ENCODE measurements at places on chromosomes 2 and 18. TPM values are rescaled to one million over a fixed set of nuclear protein-coding genes. Genes with fewer than 3 reads are reported as not detected.

The LYG2 gene
- not detected for total RNA-seq

The SLC30A3 gene
- total RNA-seq = not detected

The CXCR1 gene
- 0.31 TPM for total RNA-seq

The SLC19A3 gene
- total RNA-seq = 5.3 TPM

The LRP1B gene
- total RNA-seq = 4.6 TPM

The CKAP2L gene
- total RNA-seq = 35.3 TPM

The MOB4 gene
- 53.4 TPM for total RNA-seq

The CERS6 gene
- total RNA-seq = 49.6 TPM

The L3MBTL4 gene
- 6.5 TPM for total RNA-seq

The WDR33 gene
- 54.8 TPM for total RNA-seq

The KRTCAP3 gene
- total RNA-seq = 6.2 TPM

The POTEI gene
- total RNA-seq = 0.21 TPM

The PCARE gene
- 3.3 TPM for total RNA-seq

The ALPG gene
- total RNA-seq = not detected

The KCNE4 gene
- 6.7 TPM for total RNA-seq

The CDH20 gene
- 1.1 TPM for total RNA-seq

The NEU2 gene
- not detected for total RNA-seq

The ASB18 gene
- 3.5 TPM for total RNA-seq

The DSG3 gene
- total RNA-seq = 32.3 TPM

The CNRIP1 gene
- total RNA-seq = 19.6 TPM

The UBR3 gene
- total RNA-seq = 170 TPM

The ZNF397 gene
- total RNA-seq = 37.7 TPM

The LIMS2 gene
- total RNA-seq = 15.0 TPM

The NTSR2 gene
- total RNA-seq = not detected

The COL4A3 gene
- total RNA-seq = 7.3 TPM

The TUBA4B gene
- total RNA-seq = not detected

The ABCG5 gene
- total RNA-seq = not detected

The GPR17 gene
- 0.31 TPM for total RNA-seq

The PRKAG3 gene
- total RNA-seq = 19.7 TPM

The PTMA gene
- 543 TPM for total RNA-seq

The CDH7 gene
- total RNA-seq = 0.62 TPM

The SYT4 gene
- total RNA-seq = 1.2 TPM

The FAM228A gene
- 1.3 TPM for total RNA-seq

The RAB6C gene
- 0.10 TPM for total RNA-seq

The GAD1 gene
- 3.9 TPM for total RNA-seq

The ZNF396 gene
- total RNA-seq = 1.5 TPM

The CPSF3 gene
- total RNA-seq = 33.4 TPM

The EVX2 gene
- not detected for total RNA-seq

The BMP10 gene
- total RNA-seq = not detected

The LINC00305 gene
- not detected for total RNA-seq

The BARD1 gene
- 69.9 TPM for total RNA-seq

The ATF2 gene
- 62.5 TPM for total RNA-seq

The C1GALT1C1L gene
- not detected for total RNA-seq

The LYPD1 gene
- 3.6 TPM for total RNA-seq

The FOSL2 gene
- 66.4 TPM for total RNA-seq

The FBLN7 gene
- total RNA-seq = 9.5 TPM

The SERPINB2 gene
- 9.7 TPM for total RNA-seq

The PPP1R1C gene
- total RNA-seq = 2.5 TPM

The AP1S3 gene
- 3.0 TPM for total RNA-seq

The CFC1B gene
- total RNA-seq = not detected

The AGBL5 gene
- total RNA-seq = 8.9 TPM

The OTOS gene
- total RNA-seq = not detected

The ST6GAL2 gene
- 7.1 TPM for total RNA-seq

The DTNB gene
- total RNA-seq = 8.0 TPM

The TCF23 gene
- not detected for total RNA-seq

The NCKAP1 gene
- total RNA-seq = 188 TPM

The CTAGE1 gene
- total RNA-seq = not detected

The NPHP1 gene
- 7.5 TPM for total RNA-seq

All from tongue (tissue), 3 donors.